Suprapubic skin (tissue), 4 donors: ENCODE measurements at places on chromosomes 1 and 21.

DNA sequence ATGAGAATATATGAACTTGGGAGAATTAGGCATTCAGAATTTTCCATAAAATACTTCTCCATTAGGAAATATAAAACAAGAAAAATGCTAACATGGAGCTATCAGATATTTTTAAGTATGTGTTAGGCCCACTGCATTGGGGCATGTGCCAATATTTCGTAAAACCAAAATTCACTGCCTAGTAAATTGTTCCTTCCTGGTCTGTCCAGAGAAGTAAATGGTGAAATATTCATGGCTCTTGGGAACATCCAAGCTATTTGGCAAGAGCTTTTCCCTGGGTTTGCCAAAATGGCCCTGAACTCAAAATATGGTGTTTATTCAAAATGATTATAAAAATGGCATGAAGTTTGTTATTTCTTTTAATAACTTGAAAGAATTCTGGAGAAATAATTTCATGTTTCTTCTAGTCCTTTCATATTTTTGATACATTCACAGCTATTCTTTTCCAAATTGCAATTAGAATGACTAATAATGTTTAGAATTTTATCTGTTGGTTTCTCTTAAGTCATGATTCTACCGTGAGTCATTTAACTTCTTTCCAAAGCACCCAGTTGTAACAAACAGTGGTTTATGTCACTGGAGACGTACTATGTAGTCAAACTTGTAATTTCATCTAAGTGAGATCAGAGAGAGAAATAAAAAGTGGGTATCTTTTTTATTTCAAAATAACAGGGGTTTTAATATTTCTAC, 25.7 kb upstream of the SLC19A2 start:
- no peak for DNase-seq

DNA sequence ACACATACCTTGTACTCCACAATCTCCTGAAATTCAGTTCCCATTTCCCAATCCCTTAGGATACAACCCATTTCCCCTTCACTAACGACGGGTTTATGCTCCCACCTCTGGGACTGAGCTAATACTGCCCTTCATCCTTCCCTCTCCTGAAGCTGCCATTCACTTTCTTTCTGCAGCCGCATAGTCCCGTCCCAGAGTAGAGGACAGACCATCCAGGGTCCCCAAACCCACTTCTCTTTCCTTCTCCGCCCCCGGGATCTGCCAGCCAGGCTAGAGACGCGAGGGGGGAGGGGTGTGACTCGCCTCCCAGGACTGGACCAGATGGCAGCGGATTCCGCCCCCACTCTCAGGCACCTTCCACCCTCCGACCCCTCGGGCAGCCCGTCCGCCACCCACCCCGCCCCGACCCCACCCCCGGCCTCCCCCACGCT, 679 bp downstream of the ABL2 start:
- peak; percentile 70 for DNase-seq

- no peak for DNase-seq
Observed at GRCh38 chr1:245169376-245169775, 14.6 kb downstream of the KIF26B start.

DNA sequence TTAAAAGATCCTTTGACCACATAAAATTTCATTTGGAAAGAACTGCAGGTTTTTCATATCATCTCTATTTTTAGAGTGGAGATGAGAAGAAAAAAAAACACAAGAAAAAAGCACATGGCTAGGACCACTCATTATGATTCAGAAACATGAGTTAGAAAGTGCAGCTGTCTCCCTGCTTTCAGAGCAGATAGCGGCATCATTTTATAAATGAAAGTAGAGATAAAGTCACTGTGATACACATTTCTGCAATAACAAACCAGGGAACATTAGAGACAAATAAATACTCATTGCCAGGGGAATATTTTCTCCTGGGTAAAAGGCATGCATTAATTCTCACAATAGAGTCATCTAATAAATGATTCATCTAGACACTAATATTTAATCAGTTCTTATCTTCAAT, 87.5 kb upstream of the PLPPR4 start:
- no peak for DNase-seq

GRCh38 chr1:113415310-113416070, 25.2 kb downstream of the MAGI3 start:
- DNase-seq: no peak

DNA sequence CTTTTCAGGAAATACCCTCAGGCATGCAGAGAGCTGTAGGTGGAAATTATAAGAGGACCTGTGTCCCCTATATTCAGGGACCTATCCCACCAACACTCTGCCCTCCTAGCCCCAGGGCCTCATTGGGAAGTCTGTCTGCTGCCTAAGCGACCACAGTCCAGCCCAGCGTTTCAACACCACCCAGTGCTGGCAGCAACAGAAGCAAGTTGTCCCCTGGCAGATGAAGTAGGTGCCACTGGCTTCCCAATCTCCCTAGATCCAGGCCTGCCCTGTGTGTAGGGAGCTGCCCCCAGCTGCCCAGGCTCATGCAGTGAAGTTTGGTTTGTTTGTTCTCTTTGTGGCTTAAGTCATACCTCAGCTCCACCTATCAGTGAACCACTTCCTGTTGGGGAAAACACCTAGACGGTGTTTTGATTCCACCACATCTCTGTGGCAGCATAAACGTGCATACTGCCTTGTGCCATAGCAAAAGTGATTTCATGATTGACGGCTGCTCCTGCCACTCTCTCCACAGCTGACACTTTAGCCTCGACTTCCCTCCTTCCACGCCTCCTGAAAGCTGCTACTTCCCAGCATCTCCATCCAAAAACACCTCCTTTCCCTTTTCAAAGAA, 8.1 kb upstream of the LEFTY1 start:
- DNase-seq: no peak

GRCh38 chr1:97869441-97869840, 51.4 kb downstream of the DPYD start:
- DNase-seq: no peak

DNA sequence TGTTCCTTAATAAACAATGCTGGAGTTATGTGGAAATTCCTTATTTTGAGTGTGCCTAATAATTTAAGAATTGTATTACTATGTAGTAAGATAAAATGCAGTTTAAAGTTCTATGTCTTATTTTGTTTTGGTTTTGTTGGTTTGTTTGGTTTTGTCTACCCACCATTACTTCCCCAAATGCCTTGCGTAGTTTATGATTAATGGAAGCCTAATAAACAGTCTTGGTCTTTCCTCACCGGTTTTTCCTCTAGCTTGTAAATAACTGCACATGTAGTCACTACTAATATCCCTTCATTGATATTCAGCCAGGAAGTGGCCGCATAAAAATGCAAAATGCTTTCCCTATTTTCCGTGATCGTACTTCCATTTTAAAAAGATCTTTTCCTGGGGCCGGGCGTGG, 2.9 kb downstream of the SDCCAG8 start:
- no peak for DNase-seq

DNA sequence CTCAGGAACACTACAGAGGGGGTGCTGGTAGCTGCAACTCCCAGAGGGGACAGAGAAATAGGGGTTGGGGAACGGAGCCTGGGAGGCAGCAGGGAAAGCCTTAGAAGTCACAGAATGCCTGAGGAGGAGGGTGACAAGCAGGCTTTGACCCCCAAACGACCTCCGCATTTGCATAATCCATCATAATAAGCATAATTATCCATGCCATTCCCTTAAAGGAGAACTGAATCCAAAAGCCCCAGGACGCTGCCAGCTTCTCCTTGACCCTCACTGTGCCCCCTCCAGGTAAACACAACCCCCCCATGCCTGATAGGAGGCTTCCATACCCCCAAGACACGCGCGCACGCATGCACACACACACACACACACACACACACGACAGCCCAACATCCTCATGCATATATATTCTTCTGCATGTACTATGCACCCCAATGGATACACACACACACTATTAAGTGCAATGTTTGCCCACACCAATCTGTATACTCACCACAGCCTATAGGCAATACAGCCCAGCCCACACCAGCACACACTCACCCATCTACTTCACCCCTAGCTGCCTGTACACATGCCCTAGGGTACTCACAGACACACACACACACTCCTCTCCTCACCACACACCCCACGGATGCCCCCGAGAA, 27.8 kb downstream of the SDC3 start:
- no peak for DNase-seq

DNA sequence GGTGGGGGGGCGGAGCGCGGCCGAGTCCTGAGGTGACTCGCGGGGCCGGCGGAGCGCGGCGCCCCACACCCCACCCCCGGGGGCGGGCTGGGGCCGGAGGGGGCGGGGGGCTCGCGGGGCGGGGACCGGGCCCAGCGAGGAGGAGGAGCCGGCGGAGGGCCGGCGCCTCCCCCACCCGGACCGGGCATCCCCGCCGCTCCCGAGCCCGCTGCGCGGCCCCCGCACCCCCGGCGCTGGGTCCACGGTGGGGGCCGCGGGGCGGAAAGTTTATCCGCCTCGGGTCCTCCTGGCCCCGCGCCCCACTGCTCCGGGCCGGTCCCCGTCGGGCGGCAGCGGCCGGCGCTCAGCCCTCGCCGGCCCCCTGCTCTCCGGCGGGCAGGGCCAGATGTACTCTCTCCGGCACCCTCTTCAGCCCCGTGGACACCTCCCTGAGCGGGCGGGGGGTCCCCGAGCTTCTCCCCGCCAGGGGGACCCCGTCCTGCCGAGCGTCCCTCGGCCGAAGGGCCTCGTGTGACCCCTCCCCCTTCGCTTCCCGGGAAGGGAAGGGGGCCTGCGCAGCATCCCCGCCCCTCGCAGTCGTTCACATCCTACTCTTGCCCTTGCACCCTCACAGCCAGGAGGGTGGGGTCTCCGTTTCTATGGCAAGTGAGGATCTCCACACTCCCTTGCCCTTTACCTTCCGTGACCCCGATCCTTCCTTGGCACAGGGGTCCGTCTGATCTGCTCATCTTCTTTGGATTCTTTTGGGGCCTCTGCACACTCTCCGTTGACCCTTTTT, 663 bp downstream of the CAMTA1 start:
- peak; percentile 78 for DNase-seq

- DNase-seq: no peak
Observed at GRCh38 chr1:158071138-158071537, 77.7 kb downstream of the KIRREL1 start.

- DNase-seq: no peak
Observed at GRCh38 chr1:163730411-163730821, 408.7 kb downstream of the NUF2 start.

DNA sequence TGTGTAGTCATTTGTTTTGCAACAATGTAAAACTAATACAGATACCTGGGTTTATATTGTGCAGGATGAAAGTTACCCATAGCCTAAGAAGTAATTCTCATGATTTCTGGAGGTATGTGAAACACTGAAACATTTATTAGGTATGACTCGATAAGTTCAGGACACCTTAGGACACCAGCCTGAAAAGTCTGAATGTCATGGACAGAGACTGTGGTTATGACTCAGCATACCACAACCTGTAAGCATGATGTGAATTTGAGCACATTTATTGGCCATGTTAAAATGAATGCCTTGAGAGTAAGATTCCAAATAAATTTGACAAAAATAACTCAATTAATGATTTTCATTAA, 1471.7 kb upstream of the B3GALT2 start:
- no peak for DNase-seq

DNA sequence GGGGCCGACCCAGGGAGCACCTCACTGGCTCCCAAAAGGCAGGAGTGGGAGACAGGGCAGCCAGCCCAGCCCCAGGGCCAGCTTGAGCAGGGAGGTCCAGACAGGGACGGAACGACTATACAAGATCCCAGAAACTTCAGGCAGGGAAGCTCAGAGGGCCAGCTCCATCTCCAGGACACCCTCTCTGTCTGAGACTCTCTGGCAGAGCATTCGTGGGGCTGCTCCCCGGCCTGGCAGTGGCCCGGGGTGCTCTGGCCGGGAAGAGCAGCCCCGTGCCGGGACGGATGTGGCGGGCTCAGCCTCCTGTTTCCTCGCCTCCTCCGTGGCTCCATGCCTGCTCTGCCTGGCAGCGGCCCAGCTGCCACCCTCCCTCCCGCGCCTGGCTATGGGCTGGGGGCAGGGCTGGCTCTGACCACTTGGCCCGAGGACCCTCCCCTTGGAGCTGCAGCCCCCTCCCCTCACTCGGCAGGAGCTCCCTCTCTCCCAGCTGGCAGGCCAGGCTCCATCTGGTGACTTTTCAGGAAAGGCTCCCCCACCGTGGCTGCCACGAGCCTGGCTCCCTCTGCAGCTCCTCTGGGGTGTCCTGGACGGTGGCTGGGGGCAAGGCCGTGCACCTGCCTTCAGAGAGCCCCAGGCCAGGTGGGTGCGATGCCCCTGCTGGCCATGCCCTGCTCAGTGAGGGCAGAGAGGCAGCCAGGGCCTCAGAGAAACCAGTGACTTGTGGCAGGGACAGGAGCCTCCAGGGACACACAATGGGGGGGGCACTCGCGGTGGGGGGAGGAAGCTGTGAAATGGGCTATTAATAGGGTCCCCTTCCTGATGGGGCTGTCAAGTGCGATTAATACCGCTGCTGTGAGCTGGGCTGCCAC, 5.6 kb upstream of the PLCH2 start:
- no peak for DNase-seq

DNA sequence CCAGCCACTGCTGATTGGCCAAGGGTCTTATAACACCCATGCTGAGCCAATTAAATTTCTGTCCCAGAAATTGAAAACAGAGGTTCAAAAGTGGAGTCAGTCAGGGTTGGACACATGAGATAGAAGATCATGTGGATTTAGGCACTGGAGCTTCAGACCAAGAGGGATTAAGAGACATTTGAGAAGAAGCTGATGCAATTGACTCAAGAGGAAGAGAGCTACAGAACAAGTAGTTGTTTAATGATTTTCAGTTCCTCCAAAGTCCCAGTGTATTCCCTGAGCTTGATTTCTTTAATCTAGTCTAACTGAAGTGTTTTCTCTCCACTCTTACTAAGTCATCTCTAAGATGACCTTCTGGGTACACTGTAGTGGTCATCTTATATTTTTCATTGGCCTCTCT, 227.1 kb downstream of the DUSP10 start:
- DNase-seq: no peak

GRCh38 chr1:21293537-21294265, 3.4 kb upstream of the ECE1 start:
- DNase-seq: no peak

- DNase-seq: no peak
Observed at GRCh38 chr1:93783876-93784275, 95.1 kb downstream of the DNTTIP2 start.

DNA sequence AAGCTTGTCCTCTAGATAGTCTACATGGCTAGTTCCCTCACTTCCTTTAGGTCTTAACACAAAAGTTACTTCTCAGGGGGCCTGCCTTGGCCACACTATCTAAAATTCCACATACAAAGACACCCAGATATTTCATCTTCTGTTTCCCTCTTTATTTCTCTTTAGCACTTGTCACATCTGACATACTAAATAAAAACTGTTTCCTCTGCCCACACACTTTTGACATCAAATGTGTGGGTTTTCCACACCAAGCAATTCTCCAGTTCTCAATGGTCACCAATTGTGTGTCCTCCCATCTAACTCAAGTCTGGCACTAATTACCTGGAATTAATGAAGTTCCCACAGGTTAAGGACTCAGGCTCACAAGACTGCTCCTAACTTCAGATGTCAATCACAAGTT, 25.5 kb upstream of the CFAP126 start:
- no peak for DNase-seq

- DNase-seq: no peak
Observed at GRCh38 chr1:116448785-116449385, 75.8 kb downstream of the ATP1A1 start.

GRCh38 chr1:198909973-198910372, 271.1 kb downstream of the PTPRC start:
- no peak for DNase-seq
